ENCODE measurements at places on chromosomes 7 and 10.

- no peak for DNase-seq
These were observed 329.4 kb upstream of the MYO3A start for GRCh38 chr10:25604591-25604990.

GRCh38 chr7:36652431-36652830 is 71.9 kb downstream of the AOAH start:
- no peak for DNase-seq

DNA sequence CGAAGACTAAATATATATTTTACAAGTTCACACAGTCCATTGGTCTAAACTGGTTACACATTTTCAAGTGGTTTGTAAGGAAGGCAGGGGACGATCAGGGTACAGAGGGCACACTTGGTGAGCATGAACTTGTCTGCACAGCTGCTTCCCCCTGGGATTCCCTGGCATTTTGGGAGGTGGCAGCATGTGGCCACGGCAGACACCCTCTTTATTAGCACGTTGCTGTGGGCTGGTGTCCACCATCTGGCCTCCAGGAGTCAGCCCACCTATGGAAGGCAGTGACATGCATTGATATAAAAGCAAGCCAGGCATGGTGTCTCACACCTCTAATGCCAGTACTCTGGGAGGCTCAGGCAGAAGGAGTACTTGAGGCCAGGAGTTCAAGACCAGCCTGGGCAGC is 350.2 kb downstream of the TYW1 start:
- DNase-seq = no peak

DNA sequence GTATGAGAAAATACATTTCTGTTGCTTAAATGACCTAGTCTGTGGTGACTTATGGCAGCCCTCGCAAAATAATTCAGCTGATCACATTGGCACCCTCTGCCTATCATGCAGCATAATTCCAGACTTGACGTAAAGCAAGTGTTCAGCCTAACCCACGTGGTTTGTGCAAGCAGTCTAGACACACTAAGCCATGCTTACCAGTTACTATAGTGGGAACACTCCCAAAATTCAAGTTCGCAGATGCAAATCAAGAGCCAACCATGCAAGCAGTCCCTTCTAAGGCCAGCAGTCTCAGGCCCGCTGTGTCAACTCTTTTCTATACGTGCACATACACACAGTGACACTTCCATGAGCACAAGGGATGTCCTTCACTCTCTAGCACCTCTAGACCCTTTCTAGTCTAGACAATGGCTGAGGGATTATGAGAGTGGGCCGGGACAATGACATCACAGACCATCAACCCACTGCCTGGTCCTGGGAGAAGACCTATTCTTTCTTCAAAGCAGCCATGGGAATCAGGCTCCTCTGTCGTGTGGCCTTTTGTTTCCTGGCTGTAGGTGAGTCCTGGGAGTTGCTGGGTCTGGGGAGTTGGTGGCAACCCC is 29.0 kb upstream of the PRSS1 start:
- DNase-seq = no peak

GRCh38 chr10:73875139-73875475 is 752 bp upstream of the CAMK2G start:
- DNase-seq = no peak

- DNase-seq = no peak
These were observed 149.1 kb downstream of the MAPK8 start for GRCh38 chr10:48455392-48456151.

DNA sequence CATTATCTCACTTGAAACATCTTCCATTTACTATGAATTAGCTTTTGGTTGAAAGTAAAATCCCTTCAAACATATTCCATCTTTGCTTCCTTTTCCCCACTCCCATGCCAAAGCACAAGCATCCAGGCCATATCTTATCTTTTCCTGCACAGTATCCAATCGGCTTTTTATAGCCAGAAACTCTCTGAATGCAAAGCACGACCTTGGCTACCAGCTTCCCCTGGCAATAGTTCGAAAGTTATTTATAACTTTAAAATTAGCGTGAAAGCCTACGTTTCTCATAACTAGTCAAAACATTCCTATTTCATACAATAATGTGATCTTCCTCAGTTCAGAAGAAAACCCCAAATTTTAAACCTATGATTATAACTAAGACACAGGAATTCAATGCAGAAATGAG is 440 bp downstream of the CTNNA3 start:
- DNase-seq = no peak
